NCI-H1092 treated with DMSO at 0.1 percent for 48 hours (cell line): ENCODE measurements at places on chromosomes 16 and 17.
A peak's percentile ranks its signal among the peaks of the same experiment; 100 is the strongest.

DNA sequence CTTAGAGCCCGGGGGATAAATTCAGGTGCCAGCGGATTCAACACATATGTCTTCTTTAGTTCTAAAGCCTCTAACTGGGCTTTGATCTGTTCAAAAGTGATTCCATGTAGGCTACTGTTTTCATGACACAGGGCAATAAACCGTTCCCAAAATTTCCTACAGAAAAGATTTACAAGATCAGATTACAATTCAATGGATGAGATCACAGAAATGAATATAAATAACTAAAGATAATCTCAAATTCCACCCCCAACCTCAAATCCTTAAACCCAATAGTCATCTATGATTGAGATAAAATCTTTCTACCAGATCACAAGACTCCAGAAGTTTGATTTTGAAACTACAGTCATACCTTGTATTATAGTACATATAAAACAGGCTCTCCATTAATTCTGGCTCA, 84.3 kb downstream of the CACNG1 start:
- DNase-seq, result no peak

DNA sequence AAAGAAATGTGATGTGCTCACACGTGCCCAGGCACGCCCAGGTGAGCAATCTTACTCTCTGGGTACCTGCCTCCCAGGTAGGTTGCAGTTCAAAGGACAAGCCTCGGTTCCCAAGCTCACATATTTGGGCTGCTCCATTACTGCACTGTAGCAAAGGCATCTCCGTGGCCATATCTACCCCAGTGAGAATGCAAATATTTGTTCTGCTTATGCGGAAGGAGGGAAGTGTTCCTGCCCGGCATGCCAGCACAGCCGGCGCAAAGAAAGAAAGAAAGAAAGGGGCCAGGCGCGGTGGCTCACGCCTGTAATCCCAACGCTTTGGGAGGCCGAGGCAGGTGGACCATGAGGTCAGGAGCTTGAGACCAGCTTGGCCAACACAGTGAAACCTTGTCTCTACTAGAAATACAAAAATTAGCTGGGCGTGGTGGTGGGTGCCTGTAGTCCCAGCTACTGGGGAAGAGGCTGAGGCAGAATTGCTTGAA, 30.7 kb downstream of the SLC43A2 start:
- DNase-seq, result no peak

DNA sequence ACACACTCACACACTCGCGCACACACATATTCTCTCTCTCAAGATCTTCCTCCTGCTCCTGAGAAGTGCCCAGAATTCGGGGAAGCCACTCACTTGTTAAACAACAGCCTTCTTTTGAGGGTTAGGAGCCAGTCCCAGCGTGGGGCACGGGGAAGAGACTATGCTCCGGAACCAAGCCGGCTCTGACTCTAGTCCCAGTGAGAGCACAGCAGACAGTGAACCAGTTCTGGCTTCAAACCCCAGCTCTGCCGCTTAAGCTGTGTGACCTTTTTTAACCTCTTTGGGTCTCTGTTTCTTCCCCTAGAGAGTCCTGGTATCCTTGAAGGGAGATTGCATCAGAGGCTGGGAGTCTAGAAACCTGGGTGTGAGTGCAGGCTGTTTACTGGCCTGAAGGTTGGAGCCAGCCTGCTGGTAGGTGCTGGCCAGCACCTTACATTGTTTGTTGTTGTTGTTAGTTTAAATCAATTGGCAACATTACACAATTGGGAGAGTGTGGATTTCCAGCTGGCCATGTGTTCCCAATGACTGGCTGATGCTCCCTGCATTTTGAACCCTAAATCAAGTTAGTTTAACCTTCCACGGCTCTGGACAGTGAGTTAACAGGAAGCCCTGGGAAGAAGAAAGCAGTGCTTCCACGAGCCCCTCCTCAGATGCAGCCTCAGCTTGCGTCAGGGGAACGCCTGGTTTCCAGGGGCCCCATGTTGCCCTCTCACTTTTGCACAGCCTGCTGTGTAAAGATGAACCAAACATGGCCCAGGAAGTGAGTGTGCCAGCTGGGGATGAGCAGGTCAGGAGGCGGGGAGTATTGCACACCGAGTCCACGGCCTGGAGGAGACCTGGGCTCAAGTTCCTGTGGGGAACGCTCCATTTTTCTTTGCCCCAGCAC, 71.5 kb downstream of the GAS7 start:
- DNase-seq, result no peak

DNA sequence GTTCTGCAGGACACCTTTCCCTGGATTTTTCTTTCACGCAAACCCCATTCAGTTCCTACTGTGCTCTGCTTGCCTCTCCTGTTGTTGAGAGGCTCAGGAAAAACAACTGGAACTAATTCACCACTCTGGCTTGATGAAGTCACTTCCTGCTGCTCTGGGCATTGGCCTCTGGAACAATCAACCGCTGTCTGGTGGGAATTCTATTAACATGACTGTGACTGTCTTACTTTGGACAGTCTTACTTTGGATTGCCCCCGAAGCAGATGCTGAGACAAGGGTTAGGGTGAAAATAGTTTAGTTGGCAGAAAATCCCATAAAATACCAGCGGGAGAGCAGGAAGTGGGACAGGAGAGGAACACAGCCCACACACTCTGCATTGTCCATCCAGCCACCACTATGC, 90.0 kb upstream of the HSBP1 start:
- DNase-seq, result no peak

DNA sequence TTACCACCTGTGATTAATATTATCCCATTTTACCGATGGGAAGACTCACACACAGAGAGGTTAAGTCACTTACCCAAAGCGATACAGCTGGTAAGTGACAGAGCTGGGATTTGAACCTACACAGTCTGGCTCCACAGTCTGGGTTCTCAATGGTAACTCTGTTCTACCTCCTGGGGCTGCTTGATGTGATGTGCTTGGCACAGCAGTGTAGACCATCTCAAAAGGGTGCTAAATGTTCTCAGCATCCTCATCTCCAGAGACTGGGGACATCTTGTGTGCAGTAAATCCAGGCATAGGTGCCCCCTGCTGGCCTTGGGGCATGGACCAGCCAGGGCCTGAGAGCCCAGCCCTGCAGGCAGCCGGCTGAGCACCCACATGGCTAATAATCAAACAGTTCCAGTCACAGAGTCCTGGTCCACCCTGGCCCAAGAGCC, 15.4 kb upstream of the KATNB1 start:
- DNase-seq, result peak; percentile 15

GRCh38 chr16:79177018-79177417, 423.5 kb downstream of the MAF start:
- no peak for DNase-seq

GRCh38 chr16:89574681-89575246, 794 bp upstream of the CPNE7 start:
- DNase-seq, result no peak

DNA sequence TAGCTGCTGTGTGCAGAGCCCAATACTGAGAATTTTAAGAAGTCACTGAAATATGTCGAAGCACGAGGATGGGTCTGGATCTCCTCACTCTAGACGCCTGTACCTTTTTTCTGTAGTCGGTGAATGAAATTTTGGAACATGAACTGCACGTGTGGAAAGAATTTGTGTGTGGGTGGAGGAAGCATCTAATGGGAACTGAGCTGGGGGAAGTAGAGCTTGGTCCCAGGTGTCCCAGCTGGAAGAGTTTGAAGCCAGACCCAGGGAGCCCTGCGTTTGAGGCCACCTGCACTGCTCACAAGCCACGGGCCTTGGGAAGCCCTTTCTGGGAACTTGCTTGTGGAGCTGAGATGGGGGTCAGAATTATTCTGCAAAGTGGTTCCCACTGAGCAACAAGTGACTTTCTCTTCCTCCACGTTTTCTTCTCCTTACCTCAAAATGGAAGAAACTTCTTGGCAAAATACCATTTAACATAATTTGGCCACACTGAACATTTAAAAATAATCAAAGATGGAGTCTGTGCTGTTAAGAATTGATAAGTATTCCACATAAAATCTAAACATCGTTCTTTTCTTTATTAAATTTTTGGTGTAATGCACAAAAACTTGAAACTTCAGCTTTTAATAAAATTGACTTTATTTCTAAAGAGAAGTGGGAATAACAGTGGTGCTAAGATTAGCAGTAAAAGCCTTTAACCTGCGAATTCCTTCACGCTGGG, 163.8 kb downstream of the PRKCA start:
- no peak for DNase-seq

GRCh38 chr17:45115871-45116270, 16.4 kb downstream of the PLCD3 start:
- no peak for DNase-seq

DNA sequence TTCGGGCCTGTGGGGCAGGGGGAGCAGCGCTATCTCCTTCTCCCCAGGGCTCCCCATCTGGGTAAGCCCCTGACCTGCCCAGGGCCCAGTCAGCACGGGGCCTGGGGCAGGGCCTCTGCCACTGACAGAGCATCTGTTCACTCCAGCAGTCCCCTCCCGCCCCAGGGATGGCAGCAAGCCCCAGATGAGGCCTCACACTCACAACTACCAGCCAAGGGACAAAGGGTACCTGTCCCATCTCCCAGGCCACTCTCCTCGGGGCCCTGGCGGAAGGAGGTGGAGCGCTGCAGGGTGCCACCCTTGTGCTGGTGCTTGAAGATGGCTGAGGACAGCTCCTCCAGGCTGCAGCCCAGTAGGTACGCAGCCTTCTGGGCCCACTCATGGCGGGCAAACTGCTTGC, 64.8 kb downstream of the MYO18A start:
- no peak for DNase-seq

- peak; percentile 49 for DNase-seq
Observed at GRCh38 chr16:2223942-2224486, 623 bp downstream of the E4F1 start.

GRCh38 chr16:17431012-17431411, 39.7 kb downstream of the XYLT1 start:
- DNase-seq, result no peak

- peak; percentile 97 for DNase-seq
Observed at GRCh38 chr17:2179615-2180295, 123.8 kb downstream of the SMG6 start.

DNA sequence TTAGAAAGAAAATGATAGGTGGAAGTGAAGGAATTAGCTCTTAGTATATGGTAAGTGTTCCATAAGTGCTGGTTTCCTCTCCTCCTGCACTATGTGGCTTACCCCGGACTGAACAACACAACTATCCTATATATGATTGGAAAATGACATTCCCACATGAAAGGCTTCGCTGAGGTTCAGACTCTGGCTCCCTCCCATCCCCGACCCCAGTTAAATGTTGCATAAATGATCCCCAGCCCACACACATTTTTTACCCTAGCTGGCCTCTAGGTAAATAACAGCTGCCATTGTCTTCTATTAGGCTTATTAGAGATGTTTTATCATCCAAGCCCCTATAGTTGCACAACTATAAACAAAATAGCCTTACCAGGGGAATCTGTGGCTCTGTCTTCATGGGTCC, 495.6 kb upstream of the CDH11 start:
- DNase-seq, result no peak

DNA sequence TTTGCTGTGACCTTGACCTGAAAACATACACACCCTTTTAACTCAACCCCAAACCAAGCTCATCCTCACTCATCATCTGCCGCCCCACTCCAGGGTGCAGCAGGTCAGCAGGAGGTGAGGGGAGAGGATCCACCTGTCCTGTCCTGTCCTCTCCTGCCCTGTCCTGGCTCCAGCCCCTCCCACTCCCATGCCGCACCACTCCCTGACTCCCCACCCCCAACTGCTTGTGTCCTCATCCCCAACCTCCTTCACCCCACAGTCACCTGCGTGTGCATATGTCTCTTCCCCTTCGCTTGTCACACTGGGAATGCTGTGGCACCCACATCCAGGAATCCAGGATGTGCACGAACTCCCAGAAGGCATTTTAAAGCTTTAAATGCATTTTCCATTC, 15.6 kb downstream of the NGFR start:
- no peak for DNase-seq

DNA sequence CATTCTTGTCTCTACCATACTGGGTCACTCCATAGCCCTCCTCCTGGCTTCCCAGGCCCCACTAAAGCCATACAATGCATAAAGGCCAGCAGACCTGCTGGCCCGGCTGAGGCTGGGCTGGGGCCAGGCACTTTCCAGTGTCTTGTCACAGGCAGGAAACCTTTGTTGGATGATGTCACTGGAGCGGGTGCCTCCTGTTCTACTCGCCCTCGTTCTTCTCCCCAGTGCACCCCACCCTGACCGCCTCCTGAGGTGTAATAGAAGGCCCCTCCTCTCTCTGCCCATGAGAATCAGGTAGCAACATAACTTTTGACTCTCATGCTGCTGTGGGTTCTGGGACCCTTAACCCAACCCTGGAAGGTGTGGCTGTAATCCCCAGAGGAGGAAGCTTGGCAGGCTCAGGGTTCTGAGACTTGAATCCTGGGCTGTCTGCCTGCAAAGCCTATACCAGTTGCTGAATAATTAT, 54.2 kb upstream of the IL34 start:
- DNase-seq, result no peak

DNA sequence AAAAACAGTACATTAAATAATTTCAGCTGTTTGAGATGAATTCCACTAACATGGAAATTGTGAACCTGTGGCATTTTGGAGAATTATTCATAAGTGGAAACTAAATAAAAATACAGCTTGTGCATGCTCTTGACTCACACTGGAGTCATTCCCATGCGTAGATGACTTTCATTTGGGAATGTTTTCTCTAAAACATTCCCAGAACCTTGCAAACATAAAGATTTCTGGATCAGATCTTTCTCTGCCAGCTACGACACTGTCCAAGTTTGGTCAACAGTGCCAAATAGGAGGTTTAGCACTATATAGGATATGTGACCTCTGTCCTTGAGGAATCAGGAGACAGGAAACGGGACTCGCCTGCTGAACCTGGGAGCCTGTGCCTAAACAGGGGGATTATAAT, 400.9 kb downstream of the SLC39A11 start:
- no peak for DNase-seq

DNA sequence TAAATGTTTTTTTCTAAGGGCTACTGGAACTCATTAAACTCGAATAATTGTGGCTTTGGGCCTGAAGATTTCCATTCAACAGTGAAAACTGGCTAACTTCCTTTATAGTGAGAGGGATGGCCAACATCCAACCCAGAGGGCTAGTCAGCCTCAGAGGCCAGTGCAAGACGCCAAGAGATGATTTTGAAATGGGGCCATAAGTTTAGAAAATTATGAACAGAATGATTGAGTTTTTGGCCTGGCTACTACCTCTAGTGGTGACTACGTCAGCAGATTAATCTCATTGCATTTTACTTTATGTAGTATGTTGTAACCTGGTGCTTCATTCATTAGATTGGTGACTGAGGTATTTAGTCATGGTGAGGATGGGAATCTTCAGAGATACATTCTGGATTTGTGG, 28.4 kb downstream of the HAPSTR1 start:
- no peak for DNase-seq

GRCh38 chr17:34313164-34313563, 6.1 kb upstream of the CCL8 start:
- DNase-seq, result no peak

GRCh38 chr16:85750827-85751697, at the start of gene C16orf74:
Gene C16orf74 (minus strand): TSS chr16:85751096. CDS start chr16:85735217, 15,879 bp downstream.
- DNase-seq, result no peak
